NCI-H2227 treated with DMSO at 0.1 percent for 48 hours (cell line): ENCODE measurements at places on chromosomes 2 and 18.

- no peak for DNase-seq
Measured at GRCh38 chr2:161913865-161914264, 160.2 kb downstream of the DPP4 start.

DNA sequence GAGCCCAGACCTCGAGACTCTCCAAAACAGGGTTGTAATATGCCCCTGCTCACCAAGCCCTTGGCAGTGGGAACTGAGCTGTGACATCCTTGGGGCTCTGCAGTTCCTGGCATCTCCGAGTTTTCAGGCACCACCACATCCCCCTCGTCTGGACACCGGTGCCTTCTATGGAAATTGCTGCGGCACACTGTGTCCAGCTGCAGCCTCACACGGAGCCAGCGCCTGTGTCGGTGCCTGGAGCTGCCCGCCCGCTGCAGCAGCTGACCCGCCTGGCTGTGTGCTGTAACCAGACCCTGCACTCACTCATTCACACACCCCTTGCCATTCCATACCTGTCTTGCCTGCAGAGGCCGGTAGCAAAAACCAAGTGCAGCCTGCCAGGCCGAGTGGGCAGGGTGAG is 11.8 kb downstream of the IWS1 start:
- no peak for DNase-seq

GRCh38 chr2:217451666-217452065 is 551.1 kb downstream of the TNS1 start:
- no peak for DNase-seq

DNA sequence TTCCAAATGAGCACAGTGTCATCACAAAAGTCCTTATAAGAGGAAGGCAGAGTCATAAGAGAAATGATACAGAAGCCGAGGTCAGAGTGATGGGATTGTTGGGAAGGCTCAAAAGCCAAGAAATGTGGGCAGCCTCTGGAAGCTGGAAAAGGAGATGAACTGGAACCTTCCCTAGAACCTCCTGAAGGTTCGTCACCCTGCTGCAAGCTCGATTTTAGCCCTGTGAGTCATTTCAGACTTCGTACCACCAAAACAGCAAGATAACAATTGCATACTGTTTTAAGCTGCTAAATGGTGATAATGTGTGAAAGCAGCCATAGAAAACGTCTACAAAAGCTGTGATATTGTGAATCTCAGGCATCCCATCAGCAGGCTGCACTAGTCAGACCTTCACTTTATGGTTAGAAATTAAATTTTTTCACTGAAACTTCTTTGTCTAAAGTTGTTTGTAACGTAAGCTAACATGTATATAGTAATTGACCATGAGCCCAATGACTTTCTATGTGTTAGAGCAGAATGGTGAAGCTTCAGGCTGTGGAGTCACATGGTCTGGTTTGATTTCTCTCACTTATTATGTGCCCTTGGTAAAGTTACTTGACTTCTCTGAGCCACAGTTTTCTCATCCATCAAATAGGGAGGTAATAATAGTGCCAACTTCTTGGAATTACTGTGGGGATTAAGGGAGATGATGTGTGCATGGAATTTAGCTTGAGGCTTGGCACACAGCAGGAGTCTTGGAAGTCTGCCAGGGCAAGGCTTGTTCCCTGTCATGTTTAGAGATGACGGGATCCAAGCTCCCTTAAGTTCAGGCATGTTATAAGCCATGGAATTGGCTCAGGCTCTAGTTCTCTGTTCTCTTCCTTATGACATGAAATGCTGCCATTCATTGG is 132.0 kb upstream of the CCDC195 start:
- no peak for DNase-seq

- DNase-seq = no peak
Measured at GRCh38 chr2:240457223-240458043, 22.0 kb downstream of the GPC1 start.

GRCh38 chr18:2948038-2948437 is 64.9 kb downstream of the LPIN2 start:
- DNase-seq = peak; percentile 8

GRCh38 chr2:72293620-72294019 is 146.0 kb upstream of the CYP26B1 start:
- no peak for DNase-seq

DNA sequence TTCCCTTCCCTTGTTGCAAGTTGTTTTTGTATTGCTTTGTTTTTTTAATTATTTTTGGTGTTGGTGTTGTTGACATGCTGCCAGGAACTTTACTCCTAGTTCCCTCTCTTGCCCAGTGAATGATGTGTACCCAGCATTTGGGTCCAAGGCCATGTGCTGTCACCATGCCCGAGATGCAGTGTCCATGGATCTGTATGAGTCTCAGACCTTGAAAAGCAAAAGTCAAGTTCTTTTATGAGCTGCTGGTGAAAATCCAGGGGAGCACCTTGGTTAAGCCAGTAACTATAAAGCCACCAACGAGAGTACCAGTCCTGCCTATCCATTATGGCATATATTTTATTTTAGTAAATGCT is 236.4 kb downstream of the BCL11A start:
- no peak for DNase-seq

GRCh38 chr2:67825476-67825875 is 237.3 kb downstream of the C1D start:
- DNase-seq = no peak

GRCh38 chr18:9771261-9771976 is 63.3 kb downstream of the RAB31 start:
- DNase-seq = no peak

- DNase-seq = no peak
Measured at GRCh38 chr2:156837635-156838370, 401.6 kb downstream of the GPD2 start.

- no peak for DNase-seq
Measured at GRCh38 chr2:199757233-199757870, 93.6 kb downstream of the FTCDNL1 start.

GRCh38 chr18:60996326-60996725 is 336.9 kb upstream of the CDH20 start:
- DNase-seq = no peak

DNA sequence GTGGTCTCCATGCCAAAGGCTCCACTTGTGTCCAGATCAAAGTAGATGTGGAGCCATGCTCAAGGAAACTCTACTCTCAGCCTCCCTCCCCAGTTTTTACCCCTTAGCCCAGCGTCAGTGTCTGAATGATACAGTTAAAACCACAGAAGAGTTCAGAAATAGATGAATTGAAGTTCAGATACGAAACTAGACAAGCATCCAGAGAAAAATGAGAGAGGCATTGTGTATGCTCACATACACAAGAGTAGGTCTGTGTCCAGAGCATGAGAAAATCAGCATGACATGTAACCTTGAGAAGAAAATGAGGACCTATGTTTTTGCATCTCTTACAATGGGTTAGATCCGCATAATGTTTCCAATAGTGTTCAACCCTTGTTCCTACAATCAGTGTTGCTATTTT is 612.8 kb upstream of the PKDCC start:
- no peak for DNase-seq

DNA sequence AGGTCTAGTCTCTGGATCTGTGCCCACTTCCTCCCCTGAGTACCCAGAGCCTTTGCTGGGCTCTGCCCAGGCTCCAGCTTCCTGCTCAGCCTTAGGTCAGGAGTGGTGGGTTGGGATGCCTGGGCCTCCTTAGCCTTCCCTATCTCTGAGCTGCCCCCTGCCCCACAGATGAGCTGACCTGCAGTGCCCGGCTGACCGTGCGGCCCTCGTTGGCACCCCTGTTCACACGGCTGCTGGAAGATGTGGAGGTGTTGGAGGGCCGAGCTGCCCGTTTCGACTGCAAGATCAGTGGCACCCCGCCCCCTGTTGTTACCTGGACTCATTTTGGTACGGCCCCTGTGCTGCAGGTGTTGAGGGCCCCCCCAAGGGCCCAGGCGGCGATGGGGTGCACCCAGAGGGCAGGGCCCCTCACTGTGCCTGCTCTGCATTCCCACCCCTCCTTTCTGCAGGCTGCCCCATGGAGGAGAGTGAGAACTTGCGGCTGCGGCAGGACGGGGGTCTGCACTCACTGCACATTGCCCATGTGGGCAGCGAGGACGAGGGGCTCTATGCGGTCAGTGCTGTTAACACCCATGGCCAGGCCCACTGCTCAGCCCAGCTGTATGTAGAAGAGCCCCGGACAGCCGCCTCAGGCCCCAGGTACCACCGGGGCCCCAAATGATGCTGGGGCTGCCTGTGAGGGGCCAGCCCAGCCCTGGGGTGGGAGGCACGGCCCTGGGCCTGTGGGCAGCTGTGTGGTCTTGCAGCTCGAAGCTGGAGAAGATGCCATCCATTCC is 30.1 kb upstream of the GMPPA start:
- no peak for DNase-seq

- DNase-seq = no peak
Measured at GRCh38 chr2:109197491-109198418, 68.8 kb downstream of the SH3RF3 start.

- no peak for DNase-seq
Measured at GRCh38 chr2:216922175-216922780, 62.4 kb upstream of the TNP1 start.

DNA sequence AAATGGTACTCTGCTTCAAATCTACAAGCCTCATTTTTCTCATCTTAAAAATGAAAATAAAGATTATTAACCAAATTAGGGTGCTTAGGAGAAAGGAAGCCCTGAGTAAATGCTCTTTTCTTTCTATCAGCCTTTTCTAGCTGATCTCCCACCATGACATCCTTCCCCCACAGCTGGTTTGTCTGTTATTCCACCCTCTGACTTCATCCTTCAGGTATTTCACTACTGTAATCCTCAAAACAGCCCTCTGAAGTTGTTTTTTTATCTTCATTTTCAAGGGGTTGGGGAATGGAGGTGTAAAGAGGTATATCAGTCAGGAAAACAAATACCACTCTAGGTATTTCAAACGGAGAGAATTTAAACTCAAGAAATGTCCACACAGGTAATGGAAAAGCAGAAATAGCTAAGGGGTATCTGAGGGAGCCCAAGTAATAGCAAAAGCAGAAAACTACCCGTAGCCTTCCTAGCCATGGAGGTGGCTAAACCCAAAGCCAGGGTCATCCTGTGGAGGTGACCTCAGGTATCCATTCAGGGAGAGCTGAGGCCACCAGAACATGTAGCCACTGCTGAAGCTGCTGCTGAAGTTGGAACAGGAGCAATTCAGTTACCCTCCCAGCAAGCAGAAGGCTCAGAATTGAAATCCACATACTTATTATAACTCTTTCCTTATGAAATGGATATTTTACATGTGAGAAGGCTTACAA is 990.9 kb upstream of the ACVR2A start:
- DNase-seq = no peak

DNA sequence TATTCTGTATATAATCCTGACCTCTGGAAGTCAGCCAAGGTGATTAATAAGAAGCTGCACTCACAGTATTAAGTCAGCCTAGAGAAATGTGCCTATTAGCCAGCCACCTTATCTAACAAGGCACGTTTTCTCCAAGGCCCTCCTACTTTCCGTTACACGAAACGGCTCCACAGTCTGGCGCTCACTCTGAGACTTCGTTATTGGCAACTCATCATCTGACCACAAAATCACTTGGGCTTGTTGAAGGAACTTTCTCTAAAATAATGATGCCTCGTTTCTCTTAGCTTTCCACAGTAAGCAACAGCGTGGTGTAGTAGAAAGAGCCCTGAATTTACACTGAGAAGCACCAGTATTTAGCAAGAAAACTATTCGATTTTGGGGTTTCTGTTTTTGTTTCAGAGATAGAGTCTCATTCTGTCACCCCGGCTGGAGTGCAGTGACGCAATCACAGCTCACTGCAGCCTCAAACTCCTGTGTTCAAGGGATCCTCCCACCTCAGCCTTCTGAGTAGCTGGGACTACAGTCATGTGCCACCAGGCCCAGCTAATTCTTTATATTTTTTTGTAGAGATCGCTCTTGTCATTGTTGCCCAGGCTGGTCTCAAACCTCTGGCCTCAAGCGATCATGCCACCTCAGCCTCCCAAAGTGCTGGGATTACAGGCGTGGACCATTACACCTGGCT is 53.6 kb upstream of the SLC14A1 start:
- DNase-seq = no peak

GRCh38 chr2:317501-318424 is 29.9 kb upstream of the ALKAL2 start:
- no peak for DNase-seq

DNA sequence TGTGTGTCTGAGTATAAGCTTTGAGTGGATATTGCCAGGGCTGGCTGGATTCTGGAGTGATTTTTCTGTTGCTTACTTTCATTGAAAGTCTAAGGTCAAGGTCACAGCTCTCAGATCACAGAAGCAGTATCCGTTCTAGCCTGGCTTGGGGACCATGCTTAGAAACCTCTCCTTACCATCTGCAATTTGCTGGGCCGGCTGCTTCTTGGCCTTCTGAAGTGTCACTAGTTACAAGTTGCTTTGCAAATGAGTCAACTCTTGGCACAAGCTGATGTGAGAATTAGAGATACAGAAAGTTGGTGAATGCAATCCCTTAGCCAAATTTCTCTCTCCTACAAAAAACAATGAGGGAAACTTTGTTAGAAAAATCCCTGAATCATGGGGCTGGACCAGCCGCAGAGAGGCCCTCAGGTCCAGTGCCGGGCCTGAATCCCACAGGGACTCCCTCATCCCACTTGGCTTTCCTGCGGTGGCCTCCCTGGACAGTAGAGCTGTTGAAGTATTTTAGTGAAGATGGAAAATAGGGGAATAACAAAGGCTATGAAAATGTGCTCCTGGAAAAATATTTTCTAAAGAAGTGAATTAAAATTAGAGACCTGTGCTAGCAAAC is 92.7 kb upstream of the CNGA3 start:
- DNase-seq = no peak

DNA sequence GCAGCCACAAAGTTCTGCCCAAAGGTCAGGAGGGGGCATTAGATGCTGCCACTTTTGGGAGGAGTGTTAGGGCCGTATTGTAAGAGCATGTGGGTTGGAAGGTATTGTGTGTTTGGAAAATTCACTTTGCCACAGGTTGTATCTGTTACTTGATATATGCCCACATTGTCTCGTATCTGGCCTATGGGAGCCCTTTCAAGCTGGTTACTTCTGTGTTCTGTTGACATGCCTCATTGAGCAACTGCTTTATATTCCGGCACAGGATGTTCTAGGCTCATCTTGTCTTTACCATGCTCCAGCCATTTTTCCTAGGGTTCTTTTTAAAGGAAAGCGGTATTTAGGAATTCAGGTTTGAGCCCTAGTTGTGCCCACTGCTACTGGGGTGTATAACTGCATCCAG is 6.0 kb downstream of the ADNP2 start:
- no peak for DNase-seq

DNA sequence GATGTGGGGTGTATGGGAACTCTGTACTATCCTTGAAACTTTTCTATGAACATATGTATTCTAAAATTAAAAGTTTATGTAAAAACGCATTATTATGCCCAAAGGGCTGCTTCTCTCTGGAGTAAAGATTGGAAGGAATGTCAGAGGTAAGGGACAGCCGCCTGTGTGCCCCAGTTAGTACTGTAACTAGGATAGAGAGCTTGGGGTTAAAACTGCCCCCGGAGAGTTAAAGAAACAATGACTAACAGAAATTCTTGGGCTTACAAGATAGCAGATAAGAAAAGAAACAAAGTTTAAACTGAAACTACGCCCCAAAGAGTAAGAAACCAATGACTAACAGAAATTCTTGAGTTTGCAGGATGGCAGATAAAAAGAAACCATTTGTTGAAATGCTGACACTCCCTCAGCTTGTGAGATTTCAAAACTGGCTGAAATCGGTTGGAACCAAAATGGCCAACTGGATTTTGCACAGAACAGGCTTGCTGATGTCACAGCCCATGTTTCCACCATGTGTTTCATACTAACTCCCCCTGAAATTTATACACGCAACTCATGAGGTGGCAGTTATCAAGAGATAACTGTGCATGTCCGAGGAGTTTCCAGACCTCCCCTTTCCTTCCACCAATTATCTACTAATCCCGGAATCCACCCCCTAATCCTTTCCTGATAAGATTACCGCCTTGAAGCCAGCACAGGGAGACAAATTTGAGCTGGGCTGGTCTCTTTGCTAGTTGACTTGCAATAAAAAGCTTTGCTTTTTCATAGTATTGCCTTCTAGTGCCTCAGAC is 8.7 kb upstream of the TXNDC2 start:
- DNase-seq = peak; percentile 36

- DNase-seq = no peak
Measured at GRCh38 chr18:48159816-48160215, 229.4 kb upstream of the SMAD2 start.
